ENCODE measurements at places on chromosomes 16 and 17.

DNA sequence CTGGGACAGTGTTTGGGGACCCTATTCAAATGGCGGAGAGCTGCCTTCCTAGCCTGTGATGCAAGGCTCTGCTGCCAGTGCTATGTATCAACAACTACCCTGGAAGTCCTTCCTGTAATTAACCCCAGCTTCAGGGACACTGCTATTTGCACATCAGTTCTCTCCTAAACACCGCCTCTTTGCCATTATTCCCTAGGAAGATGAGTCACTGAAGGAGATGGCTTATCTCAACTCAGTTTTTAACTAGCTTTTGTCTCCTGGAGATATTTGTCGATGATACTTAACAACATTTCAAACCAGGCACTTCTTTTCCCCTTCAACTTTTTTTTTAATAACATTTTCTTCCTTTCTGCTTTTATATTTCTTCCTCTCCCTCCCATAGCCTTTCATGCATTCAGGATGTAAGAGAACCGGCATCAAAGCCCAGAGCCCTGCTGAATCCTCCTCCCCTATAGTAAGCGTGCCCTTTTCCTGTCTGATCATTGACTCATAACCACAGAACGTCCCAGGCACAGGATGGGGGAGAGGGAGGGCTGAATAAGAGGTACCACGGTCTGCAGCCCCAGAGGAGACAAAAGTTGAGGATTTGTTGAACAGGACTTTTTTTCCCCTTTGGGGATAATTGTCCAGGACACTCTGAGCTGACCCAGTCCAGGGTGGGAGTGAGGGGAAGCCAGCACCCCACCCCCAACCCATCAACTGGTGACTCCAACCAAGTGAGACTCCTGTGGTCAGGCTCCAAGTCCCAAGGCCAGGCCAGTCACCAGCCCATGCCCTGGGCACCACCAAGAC lies 387.8 kb upstream of the SALL1 start:
- no peak for DNase-seq

- DNase-seq: no peak
These were observed 798 bp downstream of the CLDN9 start for GRCh38 chr16:3013491-3013951.

GRCh38 chr16:30637944-30638343 lies 12.8 kb upstream of the PRR14 start:
- peak; percentile 65 for DNase-seq

GRCh38 chr17:17466511-17466910 lies 10.3 kb upstream of the MED9 start:
- DNase-seq: no peak

- DNase-seq: no peak
These were observed 25.6 kb downstream of the UNK start for GRCh38 chr17:75810216-75810615.

DNA sequence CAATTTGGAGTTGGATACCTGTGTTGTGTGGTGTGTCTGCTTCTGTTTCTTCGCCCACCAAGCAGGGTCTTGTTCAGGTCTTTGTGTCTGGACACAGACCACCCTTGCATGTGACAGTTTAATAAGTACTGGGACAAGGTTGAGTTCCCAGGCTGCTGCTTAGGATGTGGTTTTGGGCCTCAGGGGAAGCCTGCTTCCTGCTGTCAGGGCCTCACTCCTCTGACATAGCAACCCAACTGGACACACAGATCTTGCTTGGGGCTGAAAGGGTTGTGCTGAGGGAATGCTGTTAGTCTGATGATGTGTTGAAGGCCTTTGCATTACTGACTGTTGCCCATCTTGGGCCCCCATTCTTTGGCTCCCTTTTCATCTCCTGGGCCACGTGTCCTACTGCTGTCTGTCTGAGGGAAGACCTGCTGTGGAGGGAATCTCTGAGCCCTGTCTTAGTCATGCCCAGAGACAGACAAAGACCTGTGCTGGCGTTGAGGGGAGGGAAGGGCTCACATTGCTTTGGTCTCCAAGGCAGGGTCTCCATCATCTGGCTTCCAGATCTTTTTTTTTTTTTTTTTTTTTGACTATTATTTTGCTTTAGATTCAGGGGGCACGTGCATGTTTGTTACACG lies 4.7 kb upstream of the TGFB1I1 start:
- no peak for DNase-seq

DNA sequence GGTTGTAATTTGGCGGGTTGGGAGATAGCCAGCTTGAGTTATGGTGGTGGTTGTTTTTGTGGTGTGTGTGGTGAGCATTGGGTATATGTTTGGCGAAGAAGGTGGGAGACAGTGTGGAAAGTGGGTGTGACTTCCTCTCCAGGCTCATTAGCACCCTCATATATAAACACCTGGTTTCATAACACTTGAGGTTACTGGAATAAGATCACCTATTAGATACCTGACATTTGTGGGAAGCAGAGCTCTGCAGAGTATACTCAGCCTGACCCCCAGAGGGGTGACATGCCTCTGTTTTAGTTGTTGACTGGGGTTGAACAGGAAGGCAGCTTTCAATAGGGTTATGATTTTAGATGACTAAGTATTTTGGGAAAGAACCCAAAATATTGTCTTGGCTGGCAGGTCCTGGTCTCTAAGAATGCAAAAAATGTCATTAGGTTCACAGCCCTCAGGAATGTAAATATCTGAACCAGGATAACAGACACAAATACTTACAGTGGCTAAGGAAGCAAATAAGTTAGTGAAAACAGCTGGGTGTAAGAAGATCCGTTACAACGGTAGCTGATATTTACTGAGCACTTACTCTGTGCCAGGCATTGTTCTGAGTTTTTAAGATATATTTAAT lies 18.3 kb upstream of the EFCAB13 start:
- DNase-seq: no peak

GRCh38 chr16:66043326-66043725 lies 323.2 kb upstream of the CDH5 start:
- DNase-seq: no peak

- DNase-seq: no peak
These were observed 13.8 kb downstream of the AANAT start for GRCh38 chr17:76481071-76481655.

GRCh38 chr17:45946841-45947256 lies 52.2 kb upstream of the STH start:
- no peak for DNase-seq

- DNase-seq: no peak
These were observed 19.2 kb downstream of the PTRH2 start for GRCh38 chr17:59688008-59688407.

- no peak for DNase-seq
These were observed 10.8 kb downstream of the DNAJA2 start for GRCh38 chr16:46962629-46963028.

DNA sequence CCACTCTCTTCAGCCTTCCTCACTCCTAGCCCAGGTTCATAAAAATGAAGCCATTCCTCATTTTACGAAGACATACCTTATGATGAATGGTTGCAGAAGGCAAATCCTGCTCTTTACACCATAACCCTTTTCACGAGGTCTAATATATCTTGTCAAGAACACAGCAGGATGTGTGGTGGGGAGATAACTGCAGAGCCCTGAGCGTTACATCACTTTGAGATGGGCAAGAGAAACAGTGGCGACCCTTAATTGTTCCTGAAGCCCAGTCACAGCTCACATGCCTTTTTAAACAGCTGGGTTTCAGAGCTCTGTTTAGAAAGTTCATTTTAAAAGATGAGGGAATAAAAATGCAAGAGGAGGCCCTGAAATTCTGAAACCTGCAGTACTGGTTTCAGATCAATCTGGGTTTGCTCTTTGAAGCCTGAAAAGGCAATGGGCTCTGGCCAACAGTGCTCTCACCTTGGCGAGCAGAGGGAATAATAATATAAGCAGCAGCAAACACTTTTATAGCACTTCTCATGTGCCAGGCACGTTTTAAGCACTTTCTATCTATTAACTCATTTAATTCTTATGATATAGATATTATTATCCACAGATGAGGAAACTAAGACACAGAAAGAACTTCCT lies 2.9 kb downstream of the FAM117A start:
- no peak for DNase-seq

GRCh38 chr17:49146620-49147306 lies 14.2 kb downstream of the B4GALNT2 start:
- DNase-seq: no peak

- DNase-seq: peak; percentile 17
These were observed 40.8 kb downstream of the YPEL2 start for GRCh38 chr17:59372138-59372751.

DNA sequence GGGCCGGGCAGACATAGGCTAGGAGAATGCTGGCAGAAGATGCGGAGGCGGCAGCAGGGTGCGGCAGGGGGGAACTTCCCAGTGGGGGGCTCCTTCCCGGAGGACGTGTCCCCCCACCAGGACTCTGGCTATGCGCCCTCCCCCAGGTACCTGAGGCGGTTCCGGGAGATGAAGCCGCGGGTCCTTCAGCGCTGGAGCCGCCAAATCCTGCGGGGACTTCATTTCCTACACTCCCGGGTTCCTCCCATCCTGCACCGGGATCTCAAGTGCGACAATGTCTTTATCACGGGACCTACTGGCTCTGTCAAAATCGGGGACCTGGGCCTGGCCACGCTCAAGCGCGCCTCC lies 3.4 kb downstream of the WNK4 start:
- DNase-seq: no peak

DNA sequence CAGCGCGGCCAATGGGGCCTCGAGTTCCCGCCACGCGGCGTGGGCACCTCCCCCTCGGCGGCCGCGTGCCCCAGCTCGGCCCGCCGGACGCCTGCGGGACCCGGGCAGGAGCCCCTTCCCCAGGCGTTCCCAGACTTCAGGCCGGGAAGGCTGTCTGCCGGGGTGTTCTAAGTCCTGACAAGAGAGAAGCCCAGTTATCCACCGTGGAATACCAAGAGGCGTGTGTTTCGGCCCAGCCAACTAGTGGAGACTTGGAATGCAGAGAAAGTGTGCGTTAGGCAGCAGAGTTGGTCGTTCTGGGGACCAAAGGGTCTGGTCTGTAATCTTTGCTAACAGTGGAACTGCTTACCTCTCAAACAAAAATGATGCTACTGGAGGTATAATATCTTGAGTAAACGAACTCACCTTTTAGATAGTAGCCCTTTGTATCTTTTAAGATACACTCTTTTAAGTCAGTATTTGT lies 251 bp upstream of the HSF5 start:
- no peak for DNase-seq

DNA sequence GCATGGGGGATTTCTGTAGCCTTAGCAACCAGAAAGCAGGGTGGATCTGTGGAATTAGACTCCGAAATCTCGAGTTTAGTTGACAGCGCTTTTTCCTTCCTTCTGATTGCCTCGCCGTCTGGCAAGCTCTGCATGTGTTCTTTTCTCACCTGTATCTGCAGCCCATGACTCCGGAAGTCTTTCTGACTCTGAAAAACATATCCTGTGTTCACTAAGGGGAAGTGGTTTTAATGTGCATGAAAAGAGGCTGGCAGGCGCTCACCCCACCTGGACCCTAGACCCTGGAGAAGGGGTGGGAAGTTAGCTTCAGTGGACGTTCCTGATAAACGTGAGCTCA lies 158.5 kb downstream of the RPTOR start:
- DNase-seq: no peak

- DNase-seq: peak; percentile 37
These were observed 242.0 kb downstream of the FTO start for GRCh38 chr16:53945996-53946395.

DNA sequence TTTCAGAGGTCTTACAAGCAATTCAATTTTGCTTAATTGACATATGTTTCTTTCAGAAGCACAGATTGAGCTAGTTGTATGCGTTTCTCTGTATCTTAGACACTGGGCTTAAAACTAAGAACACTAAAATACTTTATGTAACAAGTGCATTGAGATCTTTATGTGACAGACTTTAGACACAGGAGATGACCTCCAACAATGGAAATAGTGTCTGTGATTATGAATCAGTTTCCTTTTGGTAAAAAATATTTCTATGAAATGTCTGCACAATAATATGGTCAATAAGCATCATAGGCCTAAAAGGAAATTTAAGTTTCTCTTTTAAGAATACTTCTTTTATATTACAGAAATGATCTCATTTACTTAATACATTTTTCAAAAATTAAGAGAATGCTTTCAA lies 153.2 kb downstream of the SKAP1 start:
- no peak for DNase-seq

- DNase-seq: no peak
These were observed 383 bp downstream of the ZNF598 start for GRCh38 chr16:2009164-2009711.

DNA sequence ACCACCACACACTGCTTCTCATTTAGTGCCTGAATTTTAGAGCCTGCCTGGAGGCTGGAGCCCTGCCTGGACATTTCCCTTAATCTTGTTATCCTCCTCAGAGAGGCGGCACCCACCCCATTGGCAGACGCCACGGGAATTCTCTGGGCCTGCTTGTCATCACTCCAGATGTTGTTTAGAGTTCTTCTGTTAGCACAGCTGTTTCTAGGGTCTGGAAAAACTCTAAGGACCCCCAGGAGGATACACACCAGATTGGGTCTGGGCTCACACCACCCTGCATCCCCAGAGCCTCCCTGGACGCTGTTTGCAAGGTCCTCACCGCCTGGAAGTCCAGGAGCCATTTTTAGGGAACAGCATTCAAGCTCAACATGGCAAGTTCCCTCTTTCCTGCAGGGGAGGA lies 565 bp upstream of the XAF1 start:
- DNase-seq: no peak

GRCh38 chr17:17503566-17504130 lies 7.5 kb upstream of the RASD1 start:
- DNase-seq: peak; percentile 68

- no peak for DNase-seq
These were observed 20.3 kb upstream of the PECAM1 start for GRCh38 chr17:64410750-64411490.

DNA sequence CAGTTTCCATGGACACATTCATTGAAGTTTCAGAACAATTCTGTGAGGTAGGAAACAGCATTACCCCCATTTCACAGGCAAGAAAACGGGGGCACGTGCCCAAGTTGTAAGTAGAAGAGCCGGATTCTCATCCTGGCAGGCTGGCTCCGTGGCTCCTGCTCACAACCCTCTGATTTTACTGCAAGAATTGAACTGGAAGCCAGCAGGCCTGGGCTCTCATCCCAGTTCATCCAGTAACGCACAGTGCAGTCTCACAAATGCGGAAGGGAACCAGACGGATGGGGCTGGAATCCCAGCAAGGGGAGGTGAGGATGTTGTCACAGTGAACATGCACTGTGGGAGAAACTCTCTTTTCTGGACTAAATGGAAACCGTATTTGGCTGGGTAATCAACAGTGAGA lies 40.7 kb upstream of the DOC2B start:
- DNase-seq: no peak

DNA sequence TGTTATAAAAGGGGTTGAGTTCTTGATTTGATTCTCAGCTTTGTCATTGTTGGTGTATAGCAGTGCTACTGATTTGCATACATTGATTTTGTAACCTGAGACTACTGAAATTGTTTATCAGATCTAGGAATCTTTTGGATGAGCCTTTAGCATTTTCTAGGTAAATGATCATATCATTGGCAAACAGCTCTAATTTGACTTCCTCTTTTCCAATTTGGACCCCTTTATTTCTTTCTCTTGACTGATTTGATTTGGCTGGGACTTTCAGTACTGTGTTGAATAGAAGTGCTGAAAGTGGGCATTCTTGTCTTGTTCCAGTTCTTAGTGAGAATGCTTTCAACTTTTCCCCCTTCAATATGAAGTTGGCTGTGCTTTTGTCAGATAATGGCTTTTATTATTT lies 45.4 kb downstream of the ITGAM start:
- DNase-seq: no peak

- DNase-seq: no peak
These were observed 23.3 kb upstream of the GRB2 start for GRCh38 chr17:75428543-75429469.
